Cardiac fibroblast (primary cell): ENCODE measurements at places on chromosomes 7 and 10.
A peak's percentile ranks its signal among the peaks of the same experiment; 100 is the strongest.

DNA sequence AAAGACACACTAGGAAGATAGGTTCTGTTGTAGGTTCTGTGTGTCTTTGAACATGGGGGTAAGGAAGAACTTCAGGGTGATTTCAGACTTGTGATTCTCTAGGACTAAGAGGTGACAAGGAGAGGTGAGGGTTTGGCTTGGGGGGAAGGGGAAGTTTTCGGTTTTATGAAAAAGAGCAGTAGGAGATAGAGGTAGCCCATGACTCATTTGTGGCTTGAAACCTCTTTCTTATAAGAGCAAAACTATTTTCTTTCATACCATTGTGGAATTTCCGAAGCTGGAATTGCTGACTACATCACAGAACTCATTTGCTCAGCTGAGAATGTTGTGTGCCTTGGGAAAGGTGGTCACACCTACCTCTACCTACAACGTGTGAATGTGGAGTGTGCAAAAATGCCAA, 39.6 kb upstream of the IKZF1 start:
- DNase-seq, result no peak

DNA sequence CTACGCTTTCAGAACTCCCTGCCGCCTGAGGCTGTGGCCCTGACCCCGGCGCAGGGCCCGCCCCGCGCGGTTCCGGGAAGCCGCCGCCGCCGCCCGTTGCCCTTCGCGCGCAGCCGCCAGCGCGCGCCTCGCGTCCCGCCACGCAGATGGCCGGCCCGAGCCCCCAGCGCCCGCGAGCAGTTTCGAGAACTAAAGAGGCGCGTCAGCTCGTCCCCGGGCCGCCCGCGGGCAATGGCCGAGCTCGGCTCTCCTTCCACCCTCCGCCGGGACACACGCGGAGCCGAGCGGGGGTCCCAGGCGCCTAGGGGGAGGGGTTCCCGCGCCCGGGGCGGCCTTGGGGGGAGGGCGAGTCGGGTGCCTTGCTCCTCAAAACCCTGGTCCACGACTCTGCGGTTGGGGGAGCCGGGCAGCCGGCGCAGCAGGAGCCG, 1.8 kb downstream of the HNRNPF start:
- peak; percentile 58 for DNase-seq

DNA sequence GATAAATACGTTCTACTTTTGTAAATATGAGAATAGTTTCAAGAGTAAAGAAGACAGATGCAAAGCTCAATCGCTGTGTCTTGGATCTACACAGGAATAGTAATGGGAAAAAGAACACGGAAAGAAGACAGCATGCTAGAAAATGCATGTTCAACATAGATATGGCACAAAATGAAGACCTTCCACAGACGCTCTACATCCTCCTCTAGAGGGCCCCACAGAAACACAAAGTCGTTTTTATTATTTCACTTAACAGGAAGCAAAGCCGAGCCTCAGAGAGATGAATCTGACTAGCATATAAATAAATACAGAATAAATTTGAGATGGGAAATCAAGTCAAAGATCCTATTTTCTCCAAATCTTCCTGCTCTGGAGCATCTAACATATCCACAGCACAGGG, 292.6 kb downstream of the PARD3 start:
- DNase-seq, result peak; percentile 71

GRCh38 chr10:78829565-78829964, 239.2 kb upstream of the ZMIZ1 start:
- DNase-seq, result no peak

DNA sequence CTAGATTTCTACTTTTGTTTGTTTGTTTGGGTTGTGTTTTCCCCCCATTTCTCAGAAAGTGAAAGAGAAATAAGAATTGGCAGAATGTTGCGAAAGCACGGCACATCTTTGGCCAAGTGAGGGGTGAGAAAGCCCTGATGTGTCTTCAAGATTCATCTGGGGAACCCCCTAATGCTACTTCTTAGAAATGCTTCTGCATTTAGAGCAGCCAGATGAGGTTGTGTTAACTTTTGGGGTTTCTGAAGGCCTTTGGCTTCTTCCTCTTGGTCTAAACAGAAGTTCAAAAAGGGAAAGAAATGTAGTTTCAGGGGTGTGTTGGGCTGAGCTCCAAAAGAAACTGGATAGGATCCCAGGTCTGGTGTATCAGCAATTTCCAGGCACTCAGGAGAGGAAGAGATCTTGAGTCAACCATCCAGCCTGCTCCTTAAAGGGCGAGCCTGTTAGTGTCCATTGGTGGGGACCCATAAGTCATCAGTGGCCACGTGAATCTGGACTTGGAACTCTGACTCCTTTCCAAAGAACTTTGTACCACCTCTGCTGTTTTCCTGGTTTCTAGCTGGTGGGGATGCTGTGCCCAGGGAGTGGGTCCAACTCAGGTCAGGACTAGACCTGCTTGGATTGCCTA, 6.5 kb downstream of the DUSP5 start:
- peak; percentile 80 for DNase-seq

DNA sequence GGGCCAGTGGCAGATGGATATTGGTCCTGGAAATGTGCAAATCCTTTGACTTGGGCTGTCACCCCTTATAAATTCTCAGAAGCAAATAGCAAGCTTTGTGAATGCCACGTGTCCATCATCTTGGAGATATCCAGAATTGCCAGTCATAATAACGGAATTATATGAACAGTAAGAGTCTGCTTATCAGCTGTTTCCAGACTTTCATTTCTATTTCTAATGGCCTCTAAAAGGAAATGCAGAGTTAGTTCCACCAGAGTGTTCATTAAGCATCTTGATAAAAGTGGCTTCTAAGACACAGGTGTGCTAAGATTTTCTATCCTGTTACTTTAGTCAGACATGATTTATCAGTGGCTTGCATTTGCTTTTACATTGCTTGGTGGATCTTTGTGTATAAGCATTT, 87.4 kb downstream of the RAMP3 start:
- DNase-seq, result no peak

DNA sequence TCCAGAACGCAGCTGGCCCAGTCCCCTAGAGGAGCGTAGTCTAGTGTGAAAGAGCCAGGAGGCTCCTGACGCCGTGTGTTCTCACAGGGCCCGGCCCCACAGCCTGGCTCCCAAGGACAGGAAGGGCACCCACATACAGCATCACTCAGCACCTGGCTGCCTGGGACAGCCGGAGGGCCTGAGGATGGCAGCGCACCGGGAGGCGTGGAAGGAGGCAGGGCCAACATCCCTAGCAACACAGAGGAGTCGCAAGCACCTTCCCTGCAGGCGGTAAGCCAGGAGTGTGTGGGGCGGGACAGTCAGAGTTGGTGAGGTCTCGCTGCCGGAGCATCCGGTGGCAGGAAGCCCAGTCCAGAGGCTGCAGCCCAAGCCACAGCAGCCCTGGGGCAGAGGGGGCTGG, 125.8 kb downstream of the MAD1L1 start:
- DNase-seq, result no peak

GRCh38 chr7:108384716-108385483, 71.3 kb downstream of the NRCAM start:
- no peak for DNase-seq
